Left renal cortex interstitium (tissue), 4 donors: ENCODE measurements at places on chromosomes 6 and 20. TPM values are rescaled to one million over a fixed set of nuclear protein-coding genes. Genes with fewer than 3 reads are reported as not detected.

The DEFB113 gene
- polyA plus RNA-seq: not detected

- DNase-seq: no peak
Observed at GRCh38 chr6:16163535-16164300, 34.8 kb downstream of the MYLIP start.

GRCh38 chr20:51567622-51568021 is 25.1 kb upstream of the NFATC2 start:
- no peak for DNase-seq

GRCh38 chr6:135498185-135498841 is 773 bp upstream of the AHI1 start:
- peak; percentile 65 for DNase-seq

The BACH2 gene
- 9.9 TPM for polyA plus RNA-seq

DNA sequence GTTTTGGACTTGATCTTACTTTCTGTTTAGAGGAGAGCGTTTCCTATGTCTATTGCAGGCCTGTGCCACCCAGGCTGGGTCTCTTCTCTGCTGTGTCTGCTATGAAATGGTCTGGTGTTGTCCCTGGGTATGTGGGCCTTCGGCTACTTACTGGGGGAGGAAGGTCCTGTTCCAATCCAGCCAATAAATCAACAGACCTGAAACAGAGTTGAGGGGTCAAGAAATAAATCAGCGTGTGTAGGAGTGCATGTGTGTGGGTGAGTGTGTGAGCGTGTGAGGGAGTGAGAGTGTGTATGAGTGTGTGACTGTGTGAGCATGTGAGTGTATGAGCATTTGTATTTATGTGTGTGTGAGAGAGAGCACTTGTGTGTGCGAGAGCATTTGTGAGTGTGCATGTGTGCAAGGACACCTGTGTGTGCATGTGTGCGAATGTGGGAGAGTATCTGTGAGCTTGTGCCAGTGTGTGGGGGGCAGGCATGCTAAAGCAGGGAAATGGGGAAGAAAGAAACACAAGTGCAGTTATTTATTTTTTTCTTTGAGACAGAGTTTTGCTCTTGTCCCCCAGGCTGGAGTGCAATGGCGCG is 86.3 kb upstream of the PMEPA1 start:
- DNase-seq: no peak

- peak; percentile 1 for DNase-seq
Observed at GRCh38 chr6:158131926-158132325, 36.1 kb downstream of the SERAC1 start.

DNA sequence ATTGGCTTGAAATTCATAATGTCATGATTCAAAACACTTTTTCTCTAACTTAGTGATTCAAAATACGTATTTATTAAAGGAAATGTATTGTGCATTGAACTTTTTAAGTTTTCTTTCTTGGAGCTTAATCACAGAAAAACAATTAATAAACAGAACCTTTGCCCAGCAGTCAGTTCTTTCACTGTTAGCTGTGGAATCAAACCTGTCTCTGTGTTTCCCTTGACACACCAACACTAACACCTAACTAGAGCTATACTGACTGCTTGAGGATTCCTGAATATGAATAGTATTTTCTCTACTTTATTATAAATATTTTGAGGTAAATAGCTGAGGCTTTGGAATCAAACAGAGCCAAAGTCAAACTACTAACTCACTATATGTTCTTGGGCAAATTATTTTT is 296.4 kb downstream of the HIVEP2 start:
- no peak for DNase-seq

The HLA-DOA gene
- polyA plus RNA-seq: 5.4 TPM

DNA sequence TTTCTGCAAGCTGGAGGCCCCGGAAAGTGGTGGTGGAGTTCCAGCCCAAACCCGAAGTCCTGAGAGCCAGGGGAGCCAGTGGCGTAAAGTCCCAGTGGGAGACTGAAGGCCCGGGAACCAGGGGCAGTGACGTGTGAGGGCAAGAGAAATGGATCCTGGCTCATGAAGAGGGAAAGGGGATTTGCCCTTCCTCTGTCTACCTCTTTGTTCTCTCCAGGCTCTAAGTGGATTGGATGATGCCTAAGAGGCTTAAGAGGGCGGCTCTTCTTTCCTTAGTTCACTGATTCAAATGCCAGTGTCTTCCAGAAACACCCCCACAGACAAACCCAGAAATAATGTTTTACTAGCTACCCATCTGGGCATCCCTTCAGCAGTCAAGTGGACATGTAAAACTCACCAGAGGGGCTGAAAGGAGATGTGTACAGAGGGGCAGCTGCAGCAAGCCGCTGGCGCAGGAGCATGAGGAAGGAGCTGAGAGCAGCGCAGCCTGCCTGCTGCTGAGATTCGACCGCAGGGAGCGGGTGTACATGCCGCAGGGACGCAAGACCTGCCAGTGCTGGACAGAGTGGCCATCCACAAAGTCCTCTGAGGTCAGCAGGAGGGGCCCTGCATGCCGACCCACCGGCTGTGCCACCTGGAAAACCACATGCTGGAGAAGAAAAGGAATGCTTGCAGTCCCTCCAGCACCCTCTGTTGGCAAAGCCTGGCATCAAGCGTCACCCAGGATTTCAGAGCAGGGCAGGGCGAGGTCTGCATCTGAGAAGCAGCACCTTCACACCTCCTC is 29.5 kb downstream of the CDYL start:
- DNase-seq: no peak

DNA sequence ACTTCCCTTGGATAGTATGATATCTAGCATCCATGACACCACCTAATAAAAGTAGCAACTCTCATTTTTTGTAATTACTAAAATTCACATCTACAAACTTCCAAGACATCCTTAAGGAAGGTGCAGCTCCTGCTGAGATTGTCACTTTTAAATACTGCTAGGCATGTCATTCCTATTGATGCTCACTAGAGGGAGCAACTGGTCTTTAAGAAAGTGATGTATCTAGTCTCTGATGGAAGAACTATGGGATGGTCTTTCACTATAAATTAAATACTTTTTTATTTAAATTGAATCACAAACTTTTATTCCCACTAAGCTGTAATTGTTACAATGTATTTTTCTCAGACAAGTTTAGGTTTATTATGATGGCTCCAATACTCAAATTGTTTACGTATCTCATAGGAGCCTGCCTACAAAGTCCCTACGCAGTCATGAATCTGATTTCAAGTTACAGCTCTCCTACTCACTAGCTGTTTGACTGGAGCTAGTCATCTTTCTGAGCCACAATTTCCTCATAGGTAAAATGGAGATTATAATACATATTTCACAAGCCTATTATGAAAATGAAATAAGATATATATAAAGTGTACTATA is 8.1 kb upstream of the TSPYL1 start:
- DNase-seq: no peak

DNA sequence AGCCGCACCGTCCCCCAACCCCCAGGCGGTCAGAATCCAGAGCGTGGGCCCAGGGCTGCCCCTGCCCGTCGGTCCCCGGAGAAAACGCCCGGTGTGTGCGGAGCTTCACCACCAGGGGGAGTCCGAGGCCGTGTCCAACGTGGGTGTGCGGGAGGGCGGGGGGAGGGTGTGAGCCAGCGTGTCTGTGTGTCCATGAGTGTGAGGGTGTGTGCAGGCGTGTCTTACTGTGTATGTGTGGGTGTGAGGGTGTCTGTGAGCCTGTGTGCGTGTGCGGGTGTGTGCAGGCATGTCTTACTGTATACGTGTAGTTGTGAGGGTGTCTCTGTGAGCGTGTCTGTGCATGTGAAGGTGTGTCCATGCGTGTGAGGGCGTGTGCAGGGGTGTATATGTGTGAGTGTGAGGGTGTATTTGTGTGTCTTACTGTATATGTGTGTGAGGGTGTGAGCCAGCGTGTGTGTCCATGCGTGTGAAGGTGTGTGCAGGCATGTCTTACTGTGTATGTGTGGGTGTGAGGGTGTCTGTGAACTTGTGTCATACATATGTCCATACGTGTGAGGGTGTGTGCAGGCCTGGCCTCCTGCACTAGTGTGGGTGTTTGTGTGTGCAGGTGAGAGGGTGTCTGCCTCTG is 24.6 kb upstream of the GATA5 start:
- no peak for DNase-seq

The PLCB1 gene
- polyA plus RNA-seq: 40.3 TPM

DNA sequence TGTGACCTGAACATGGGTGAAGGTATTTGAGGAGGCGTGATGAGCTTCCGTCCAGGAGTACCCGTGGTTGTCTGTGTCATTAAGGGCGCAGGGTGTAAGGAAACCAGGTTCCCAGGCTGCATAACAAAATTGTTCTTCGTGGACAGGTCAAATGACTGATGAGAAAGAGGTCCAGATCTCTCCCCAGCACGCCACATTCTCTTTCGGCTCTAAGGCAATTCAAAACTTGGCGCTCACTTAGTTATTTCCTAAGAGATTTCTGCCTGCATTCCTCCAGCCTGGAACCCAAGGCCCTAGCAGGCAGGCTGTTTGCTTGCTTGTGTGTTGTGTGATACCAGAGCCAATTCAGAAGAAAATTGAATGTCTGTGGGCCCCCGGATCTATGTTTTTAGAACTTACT is 139.9 kb downstream of the AGPAT4 start:
- DNase-seq: no peak

The KCNK16 gene
- polyA plus RNA-seq: not detected

DNA sequence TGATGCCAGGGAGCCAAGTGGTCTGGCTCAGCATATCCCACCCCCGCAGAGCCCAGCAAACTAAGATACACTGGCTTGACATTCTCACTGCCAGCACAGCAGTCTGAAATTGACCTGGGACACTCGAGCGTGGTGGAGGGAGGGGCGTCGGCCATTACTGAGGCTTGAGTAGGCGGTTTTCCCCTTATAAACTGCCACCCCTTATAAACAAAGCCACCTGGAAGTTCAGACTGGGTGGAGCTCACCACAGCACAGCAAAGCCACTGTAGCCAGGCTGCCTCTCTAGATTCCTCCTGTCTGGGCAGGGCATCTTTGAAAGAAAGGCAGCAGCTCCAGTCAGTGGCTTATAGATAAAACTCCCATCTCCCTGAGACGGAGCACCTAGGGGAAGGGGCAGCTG is 19.4 kb downstream of the TINAG start:
- no peak for DNase-seq

- DNase-seq: no peak
Observed at GRCh38 chr20:61871160-61871559, 194.5 kb downstream of the TAF4 start.
